Stimulated activated CD8-positive, alpha-beta memory T cell treated with anti-CD3 and anti-CD28 coated beads, Interleukin-4, amount 100 ng/mL, for 48 hours (primary cell): ENCODE measurements at places on chromosomes 3 and 15.

DNA sequence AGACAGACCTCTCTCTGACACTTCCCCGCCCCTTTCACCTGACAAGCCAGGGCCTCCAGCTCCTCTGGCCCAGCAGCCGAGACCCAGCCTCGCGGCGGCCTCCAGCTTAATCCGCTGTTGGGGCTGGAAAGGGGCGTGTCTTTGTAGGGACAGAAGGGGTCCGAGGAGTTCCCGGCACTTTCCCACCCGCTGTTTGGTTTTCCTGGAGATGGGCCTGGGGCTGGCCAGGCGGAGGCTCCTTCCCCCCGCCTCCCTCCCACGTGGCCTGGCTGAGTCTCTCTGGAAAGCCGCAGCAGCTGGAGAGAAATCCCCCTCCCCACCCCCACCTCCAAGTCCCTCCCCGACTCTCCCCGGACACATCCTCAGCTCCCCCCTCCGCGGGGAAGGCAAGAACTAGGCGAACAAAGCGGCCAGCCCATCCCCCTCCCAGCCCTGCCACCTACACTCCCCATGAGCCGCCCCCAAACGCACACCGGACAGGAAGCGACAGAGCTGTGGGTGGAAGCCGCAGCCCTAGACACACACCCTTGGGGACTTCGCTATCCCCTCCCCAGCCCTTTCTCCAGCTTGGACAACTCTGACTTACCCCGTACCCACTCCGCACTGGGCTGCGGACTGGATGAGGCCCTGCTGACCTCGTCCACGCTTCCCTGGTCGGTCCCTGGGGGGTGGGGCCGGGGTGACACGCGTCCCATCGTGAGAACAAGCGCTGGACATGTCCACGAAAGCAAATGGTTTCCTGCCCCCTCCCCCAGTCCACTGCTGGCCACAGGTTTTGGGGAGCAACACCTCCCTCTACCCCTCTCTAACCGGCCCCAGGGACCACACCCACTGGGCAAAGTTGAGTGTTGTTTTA is 1.2 kb downstream of the IGDCC4 start:
- DNase-seq: peak; percentile 33

GRCh38 chr3:128965818-128966217 is 28.1 kb downstream of the CFAP92 start:
- no peak for DNase-seq

- no peak for DNase-seq
Measured at GRCh38 chr3:138862531-138862923, 27.8 kb upstream of the PIK3CB start.

GRCh38 chr15:95669146-95669922 is 661.2 kb upstream of the NR2F2 start:
- no peak for DNase-seq

DNA sequence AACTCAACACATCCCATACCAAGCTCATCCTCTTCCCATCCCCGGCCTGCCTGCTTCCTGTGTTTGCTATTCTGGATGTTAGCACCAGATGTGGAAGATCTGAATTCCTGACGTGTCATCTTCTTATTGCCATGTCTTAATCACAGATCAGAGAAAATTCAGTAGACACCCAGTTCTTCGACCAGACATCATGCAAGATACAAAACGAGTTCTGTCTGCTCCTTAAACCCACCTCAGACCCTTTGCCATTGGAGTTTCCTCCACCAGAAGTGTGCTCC is 52.0 kb downstream of the FGD5 start:
- DNase-seq: no peak

DNA sequence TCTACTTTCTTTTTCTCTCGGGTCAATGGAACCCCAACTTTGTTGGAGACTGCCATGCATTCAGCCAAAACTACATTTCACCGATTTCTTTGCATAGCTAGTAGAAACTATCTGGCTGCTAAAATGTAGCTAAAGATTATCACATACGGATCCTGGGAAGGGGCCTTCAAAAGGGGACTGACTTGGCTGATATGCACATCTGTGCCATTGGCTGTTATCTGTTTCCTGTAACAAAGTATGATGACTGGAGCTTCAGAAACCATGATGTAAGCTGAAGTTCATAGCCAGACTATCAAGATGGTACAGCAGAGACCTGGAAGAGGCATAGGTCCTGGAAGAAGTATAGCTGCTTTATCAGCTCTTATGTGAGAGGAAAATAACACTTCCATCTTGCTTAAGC is 179.1 kb downstream of the NSUN3 start:
- DNase-seq: no peak

DNA sequence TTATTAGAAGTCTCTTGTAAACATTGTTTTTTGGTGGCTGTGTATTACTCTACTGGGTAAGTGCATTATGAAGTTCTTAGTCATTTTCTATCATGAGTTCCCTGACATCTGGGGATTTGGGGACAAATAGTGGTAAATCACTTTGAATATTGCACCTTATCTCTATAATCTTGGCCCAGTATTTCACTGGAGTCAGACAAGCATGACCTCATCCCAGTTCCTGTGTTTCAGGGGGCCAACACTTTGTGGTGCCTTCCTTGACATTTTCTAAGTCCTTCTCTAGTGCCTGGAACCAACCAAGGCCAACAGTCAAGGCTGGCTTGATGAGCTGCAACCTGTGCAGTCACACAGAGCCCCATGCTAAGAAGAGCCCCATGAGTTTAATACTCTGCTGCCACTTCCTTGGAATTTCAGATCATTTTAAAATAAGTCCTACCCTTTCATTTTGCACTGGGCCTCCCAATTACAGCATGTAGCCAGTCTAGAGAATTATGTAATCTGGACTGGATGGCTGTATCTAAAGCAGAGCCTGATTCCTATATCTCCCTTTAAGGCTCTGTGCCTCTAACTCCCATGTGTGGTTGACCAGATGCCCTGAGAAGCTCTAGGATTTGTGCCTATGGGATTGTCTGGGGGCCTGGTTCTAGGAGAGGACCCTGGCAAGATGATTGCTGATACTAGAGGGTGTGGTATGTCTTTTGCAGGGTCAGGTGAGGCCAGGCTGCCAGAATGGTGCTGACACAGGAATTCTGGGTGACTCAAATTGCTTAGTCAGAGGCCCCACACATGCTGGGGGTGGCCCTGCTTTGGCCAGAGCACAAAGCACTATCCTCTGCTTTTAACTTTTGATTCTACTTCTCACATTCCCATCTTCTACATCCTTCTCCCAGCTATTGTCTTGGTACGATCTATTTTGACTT is 319.6 kb upstream of the TBC1D5 start:
- no peak for DNase-seq

GRCh38 chr3:30206051-30206450 is 400.4 kb upstream of the TGFBR2 start:
- no peak for DNase-seq

- no peak for DNase-seq
Measured at GRCh38 chr3:111963424-111963823, 15.4 kb upstream of the ABHD10 start.

GRCh38 chr3:141459008-141459407 is 27.8 kb upstream of the RASA2 start:
- no peak for DNase-seq

GRCh38 chr3:42014921-42015533 is 53.1 kb upstream of the ULK4 start:
- DNase-seq: peak; percentile 35

- DNase-seq: no peak
Measured at GRCh38 chr3:78621061-78621716, 1146.6 kb downstream of the ROBO1 start.

DNA sequence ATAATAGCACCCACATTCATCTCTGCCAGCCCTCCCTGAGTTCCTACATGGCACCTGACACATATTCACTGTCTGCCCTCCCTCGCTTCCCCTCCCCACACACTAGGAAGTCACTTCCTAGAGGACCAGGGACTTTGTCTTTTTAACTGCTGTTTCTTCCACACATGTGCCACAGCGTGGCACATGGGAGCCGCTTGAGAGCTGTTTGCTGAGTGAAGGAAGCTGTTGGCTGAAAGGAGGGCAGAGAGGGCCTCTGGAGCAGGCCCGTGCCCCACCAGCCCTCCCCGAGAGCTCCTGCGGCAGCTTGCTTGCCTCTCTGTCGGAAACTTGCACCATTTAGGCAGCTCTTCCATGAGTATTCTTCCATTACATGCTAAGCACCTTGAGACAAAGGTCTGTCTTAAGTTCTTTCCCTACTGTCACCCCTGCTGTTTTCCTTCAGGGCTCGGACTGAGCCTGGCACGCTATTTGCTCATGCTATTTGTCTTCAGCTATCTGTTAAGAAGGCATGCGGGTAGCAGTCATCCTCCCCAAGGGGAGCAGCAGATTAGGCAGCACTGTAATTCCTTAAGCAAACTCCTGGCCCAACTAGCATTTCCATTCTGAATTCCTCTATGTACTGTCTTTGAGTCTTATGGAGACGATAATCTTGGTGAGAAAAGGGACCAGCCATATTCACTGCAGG is 72.2 kb downstream of the CACNA1D start:
- DNase-seq: no peak

GRCh38 chr3:124773351-124774326 is 43.4 kb downstream of the UMPS start:
- no peak for DNase-seq

- DNase-seq: no peak
Measured at GRCh38 chr3:104190681-104191080, 1176.0 kb upstream of the ALCAM start.

DNA sequence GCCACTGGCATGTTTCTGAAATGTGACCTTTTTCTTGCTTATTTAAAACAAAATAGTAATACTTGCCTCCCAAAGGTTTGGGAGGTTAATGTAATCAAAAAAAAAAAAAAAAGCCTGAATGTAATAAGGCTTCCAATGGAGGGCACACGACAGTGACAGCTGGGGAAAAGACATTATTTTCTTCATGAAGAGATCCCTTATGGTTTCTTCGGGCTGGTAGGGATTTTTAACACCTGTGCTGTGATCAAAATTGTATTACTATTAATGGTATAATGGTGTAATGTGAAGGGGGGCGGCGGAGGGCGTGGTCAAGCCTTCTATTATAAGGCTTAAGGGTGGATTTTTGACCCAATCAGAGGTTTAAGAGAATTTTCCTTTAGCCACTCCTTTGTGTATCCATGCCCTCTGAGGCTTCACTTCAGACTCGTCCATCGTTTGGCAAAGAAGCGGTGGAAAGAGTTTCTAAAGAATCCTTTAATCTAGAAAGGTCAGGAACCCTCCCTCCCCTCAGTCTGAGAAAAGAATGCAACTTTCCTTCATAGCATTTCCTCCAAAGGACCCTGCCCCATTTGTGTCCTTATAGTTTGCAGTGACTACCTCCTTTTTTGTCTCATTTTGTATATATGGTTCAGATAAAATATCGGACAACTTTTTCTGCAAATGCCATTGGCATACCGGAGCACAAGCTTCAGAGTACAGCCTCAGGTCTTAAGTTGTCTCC is 89.5 kb upstream of the CHD2 start:
- peak; percentile 73 for DNase-seq

- DNase-seq: no peak
Measured at GRCh38 chr3:126102530-126102951, 18.6 kb upstream of the SLC41A3 start.
